Progenitor cell of endocrine pancreas (in vitro differentiated cells): ENCODE measurements at places on chromosomes 13 and 19.

DNA sequence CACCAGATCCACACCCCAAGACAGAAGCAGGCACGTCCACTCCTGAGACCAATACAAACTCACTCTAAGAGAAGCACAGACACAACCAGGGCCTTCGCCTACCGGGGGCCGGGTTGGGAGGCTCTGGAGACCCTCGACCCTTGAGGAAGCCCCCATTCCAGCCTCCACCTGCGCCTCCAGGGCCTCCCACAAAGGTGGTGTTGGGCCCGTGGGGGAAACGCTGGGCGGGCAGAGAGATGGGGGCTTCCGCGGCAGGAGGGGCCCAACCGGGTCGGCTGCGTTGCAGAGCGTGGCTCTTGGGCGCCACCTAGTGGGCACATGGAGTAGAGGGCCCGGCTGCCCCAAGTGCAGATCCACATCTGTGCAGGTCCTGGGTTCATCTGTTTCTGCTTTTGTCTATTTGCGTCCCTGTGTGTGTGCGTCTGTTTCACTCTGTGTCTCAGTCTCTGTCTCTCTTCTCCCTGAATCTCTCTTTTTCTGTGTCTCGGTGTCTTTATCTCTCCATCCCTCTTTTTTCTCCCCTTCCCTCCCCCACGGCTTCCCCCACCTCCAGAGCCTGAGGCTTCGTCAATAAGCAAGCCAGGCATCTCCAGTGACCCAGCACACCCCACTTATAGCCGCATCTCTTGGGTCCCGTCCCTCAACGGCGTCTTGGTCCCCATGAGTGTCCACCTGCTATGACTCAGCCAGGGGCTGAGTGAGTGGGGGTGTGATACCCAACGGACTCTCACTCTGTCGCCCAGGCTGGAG, 10.5 kb upstream of the TINCR start:
- peak; percentile 79 for DNase-seq

DNA sequence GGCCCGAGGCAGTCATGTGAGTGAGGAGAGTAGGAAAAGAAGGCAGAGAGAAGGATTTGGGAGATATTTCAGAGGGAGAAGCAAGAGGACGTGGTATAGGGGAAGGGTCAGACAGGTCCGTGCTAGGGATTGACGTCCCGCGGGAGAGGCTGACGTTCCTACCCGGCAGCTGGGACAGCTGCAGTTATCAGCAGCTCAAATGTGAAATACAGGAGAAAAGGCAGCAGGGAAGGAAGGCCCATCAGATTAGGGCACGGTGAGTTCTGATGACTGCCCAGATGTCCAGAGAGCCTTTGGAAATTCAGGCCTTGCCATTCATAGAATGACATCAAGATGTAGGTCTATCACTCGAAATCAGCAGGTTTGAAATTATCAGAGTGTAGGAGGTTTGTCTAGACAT, 88.4 kb downstream of the IRS2 start:
- no peak for DNase-seq

DNA sequence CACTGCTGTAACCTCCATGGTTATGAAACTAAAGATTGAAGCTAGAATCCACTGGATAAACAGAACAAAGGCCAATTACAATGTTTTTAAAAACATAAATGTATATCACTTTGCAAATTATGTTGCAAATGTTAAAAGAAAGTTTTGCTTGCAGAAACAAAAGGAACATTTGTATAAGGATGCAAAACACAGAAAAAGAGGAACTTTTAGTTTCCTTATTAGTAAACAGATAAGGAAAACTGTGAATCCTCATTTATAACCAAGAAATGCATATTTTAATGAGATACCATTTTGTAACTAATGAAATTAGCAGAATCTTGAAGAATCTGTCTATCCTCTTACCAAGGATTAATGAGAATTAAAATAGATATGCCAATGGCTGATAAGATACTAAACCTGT, 32.3 kb downstream of the LPAR6 start:
- DNase-seq = no peak

GRCh38 chr19:6772866-6773322, 386 bp downstream of the VAV1 start:
- DNase-seq = no peak
